ENCODE measurements at places on chromosomes 5 and 9.
A peak's percentile ranks its signal among the peaks of the same experiment; 100 is the strongest.

- no peak for DNase-seq
Measured at GRCh38 chr9:81906671-81907070, 21.6 kb upstream of the SPATA31D4 start.

DNA sequence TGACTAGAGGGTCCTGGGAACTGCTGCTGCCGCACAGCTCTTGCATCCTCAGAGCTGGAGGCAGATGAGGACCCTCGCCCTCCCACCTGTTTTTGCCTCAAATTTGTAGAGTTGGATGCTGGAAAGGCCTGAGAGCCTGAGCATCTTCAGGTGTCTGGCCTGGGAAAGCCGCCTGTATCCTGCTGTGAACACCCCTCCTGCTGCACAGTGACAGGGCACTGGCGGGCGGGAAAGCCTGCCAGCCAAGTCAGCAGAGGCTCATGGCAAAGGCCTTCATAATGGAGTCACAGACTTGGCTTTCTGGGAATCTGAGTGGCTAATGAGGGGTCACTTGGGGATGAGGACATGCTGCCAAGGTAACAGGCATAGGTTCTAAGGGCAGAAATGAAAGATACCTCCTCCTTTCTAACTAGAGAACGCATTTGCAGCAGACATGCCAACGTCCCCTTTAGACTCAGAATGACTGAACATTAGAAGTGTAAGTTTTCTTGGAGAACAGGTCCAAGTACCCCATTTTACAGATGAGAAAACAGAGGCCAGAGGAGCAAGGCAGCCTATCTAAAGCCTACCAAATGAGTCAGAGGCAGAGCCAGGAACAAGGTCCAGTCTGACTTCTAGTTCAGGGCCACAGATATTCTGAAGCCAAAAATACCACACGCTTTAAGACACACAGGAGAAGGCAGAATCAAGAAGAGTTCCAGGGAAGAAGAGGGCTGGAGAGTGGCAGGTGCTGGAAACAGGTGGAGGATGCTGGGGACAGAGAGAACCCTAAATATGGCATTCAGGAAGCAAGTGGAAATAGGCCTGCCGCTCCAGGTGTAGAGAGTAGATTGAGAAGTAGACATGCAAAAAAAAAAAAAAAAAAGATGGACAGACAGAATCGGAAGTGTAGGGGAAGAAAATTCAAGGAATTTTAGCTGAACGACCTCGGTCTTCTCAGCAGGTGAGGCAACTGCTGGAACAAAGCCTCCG is 44.1 kb downstream of the EPB41L4B start:
- no peak for DNase-seq

GRCh38 chr9:92608241-92608908 is 61.6 kb downstream of the IPPK start:
- DNase-seq: no peak

GRCh38 chr9:77648234-77649108 is at the start of gene GNA14:
Gene GNA14, minus strand, starts transcription at chr9:77648322. Its CDS starts 529 bp downstream, at chr9:77647793.
- DNase-seq: no peak

DNA sequence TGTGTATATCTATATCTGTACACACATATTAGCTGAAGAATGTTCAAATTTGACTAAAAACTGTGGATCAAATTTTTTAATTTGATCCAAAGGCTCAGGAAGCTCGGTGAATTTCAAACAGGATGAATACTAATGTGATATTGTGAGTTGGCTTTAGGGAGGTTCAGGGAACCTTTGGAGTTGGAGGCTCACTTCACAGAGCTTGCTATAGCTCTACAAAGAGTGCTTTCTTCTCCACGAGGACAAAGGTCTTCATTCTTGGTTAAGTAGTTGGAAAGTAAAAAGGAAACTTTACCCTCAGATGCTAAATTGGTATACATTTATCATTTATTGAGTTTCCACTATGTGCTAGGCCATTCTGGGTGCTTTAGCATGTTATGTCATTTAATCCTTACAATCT is 36.3 kb upstream of the MTAP start:
- no peak for DNase-seq

- no peak for DNase-seq
Measured at GRCh38 chr5:83321483-83322055, 150.0 kb upstream of the VCAN start.

- DNase-seq: peak; percentile 55
Measured at GRCh38 chr5:55226934-55227663, at the start of gene MCIDAS. Gene MCIDAS, minus strand, starts transcription at chr5:55227315. Its CDS starts 177 bp downstream, at chr5:55227138.

- no peak for DNase-seq
Measured at GRCh38 chr9:72428329-72428728, 63.3 kb upstream of the ZFAND5 start.

DNA sequence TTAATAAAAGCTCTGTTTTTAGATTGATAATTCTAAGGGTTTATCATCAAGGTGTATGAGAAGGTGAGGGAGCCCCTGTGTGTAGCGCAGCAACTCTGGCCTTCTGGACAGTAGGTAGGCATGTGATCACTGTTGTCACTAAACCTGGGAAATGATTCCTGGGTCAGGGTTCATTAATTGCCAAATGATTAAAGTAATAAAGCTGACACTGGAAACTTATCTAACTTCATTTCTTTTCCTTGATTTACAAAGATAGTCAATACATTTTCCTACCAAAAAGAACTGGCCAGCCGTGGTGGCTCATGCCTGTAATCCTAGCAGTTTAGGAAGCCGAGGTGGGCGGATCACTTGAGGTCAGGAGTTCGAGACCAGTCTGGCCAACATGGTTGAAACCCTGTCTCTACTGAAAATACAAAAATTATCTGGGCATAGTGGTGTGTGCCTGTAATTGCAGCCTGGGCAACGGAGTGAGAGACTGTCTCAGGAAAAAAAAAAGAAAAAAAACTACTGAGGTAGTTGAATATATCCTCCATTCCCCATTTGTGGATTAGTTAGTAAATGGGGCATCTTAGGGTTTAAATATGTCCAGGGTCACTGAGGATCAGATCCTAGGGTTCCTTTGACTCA is 2.4 kb downstream of the EHMT1 start:
- DNase-seq: no peak

DNA sequence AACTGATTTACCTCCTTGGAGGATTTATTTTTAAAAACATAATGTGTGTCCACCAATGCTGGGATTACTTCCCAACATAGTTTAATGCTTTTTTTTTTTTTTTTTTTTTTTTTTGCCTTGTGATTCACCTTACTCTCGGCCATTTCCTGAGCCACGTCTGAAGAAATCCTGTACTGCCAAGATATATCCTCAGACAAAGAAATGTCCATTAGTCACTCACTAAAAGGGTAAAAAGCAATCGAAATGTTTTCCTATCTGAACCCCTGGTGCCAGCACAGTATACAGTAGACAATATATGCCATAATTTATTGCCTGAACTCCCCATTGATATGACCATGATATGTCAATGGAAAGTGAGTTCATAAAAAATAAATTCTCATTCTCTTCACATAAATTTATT is 344.1 kb downstream of the BNC2 start:
- DNase-seq: no peak

DNA sequence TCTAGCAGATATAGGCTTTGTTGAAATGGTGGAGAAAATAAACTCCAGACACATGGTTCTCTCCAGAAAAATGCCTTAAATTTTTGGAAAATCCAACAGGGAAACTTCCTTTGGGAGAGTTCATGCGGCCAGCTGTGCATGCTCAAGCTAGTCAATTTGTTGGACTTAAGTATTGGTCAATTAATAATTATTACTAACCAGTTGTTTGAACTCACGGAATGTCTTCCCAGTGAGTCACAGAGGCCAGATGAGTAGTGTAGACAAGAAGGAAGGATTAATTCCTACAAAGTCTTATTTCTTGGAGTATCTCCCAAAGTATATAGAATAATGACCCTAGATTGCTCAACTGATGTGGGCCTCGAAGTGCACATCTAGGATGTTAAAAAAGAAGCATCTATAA is 103.6 kb downstream of the MACIR start:
- no peak for DNase-seq

GRCh38 chr5:3194271-3194670 is 401.4 kb upstream of the IRX1 start:
- no peak for DNase-seq

DNA sequence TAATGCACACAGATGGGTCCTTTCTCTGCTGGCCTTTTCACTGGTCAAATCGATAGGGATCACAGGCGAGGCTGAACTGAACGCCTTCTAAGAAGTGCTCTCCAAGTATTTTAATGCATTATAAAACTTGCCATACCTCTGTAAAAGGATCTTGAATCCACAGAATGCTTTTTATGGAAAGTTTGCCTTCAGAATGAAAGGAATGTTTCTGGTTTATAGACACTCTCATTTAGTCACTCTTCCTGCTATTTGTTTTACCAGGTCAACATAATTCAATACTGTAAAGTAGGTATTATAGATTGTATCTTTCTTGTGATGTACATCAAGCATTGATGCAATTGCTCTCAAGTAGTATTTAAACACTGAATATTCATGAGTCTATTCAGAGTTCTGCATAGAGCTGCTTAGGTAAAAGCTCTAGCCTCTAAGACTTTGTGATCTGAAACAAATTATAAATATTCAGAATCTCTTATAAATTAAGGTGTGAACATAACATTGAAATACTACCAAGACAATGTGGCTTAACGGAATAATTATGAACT is 308.4 kb downstream of the ISL1 start:
- DNase-seq: no peak

- DNase-seq: no peak
Measured at GRCh38 chr5:147046281-147046680, 167.7 kb upstream of the PPP2R2B start.

GRCh38 chr5:172303572-172304335 is 20.2 kb upstream of the UBTD2 start:
- no peak for DNase-seq

- DNase-seq: no peak
Measured at GRCh38 chr5:174191850-174192655, 146.5 kb downstream of the NSG2 start.

DNA sequence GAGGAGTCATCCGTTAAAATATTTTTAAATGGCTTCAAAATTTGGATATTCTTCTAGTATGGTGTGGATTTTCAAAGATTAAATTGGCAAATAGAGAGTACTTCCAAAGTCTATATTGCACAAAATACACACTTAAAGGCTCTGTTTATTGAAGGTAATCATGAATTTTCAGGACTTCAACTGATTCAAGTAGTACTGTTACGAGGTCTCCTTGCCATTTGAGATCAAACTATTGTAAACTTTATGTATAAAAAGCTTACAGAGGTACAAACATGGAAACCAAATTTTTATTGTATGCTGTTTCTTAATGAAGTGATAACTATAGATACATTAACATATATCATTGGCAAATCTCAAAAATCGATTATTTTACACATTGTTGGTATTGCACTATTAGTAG is 2.5 kb downstream of the ERBIN start:
- DNase-seq: no peak

DNA sequence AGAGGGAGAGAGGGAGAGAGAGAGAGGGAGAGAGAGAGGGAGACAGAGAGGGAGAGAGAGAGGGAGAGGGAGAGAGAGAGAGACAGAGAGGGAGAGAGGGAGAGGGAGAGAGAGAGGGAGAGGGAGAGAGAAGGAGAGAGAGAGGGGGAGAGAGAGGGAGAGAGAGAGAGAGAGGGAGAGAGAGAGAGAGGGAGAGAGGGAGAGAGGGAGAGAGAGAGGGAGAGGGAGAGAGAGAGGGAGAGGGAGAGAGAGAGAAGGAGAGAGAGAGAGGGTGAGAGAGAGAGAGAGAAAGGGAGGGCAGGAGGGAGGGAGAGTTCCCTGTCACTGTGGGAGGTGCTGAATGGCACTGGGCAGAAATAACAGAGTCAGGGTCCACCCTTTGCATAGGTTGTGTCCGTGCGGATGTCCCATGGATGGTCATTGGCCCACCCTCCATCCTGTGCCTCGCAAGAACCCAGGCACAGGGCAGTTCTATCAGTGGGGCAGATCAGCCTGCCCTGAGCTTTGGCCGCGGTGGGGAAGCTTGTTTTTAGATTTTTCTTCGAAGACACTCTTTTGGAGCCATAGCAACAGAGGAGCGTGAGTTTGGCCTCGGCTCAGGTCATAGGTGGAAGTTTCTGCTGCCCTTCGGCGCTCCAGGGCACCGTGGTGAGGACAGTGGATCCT is 30.1 kb downstream of the ADAMTSL2 start:
- DNase-seq: no peak

GRCh38 chr9:132878695-132879456 is at the start of gene SPACA9:
Gene SPACA9, plus strand, starts transcription at chr9:132878898. Its CDS starts 5,050 bp downstream, at chr9:132883948.
- no peak for DNase-seq

GRCh38 chr9:14902561-14902960 is 7.7 kb downstream of the FREM1 start:
- DNase-seq: no peak
